ENCODE measurements at places on chromosomes 4 and X.

DNA sequence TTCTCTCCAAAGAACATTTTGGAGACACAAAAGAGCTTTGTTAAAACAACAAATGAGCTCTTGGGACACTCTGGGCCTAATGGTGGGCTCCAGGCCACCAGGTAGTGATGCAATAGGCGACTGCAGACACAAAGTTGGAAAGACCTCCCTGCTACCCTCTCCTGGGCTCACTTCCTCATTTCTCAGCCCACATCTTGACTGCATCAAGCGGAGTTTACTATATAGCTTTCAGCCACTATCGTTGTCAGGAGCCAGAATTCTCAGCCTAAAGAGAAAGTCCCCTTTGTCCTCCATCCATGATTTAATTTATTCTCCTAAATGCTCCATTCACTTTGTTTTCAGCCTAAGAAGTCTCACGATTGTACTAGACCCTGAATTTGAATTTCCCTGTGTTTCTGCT is 114.9 kb downstream of the EFHC2 start:
- no peak for DNase-seq

DNA sequence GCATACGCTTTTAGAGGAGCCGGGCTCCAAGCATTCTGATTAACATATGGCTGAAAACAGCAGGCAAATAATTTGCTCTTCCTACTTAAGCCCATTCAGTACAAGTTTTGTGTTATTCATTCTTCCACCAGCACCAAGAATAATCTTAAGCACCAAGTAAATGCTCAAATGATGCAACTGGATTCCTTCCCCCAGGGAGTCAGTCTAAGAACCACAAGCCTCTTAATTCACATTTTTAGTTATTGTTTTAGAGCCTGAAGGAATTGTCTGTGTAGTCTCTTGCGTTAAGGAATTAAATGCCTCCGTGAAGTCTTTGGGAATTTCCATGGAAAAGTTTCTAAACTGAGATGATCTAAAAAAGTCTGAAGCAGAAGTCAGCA is 61.5 kb upstream of the MAGEB2 start:
- DNase-seq = peak; percentile 31

GRCh38 chr4:19999276-19999675 is 252.4 kb upstream of the SLIT2 start:
- no peak for DNase-seq

- no peak for DNase-seq
Observed at GRCh38 chrX:117607561-117607960, 509.0 kb downstream of the KLHL13 start.

Measured in IMR-90 (cell line).